ENCODE measurements at places on chromosomes 16 and 17.
A peak's percentile ranks its signal among the peaks of the same experiment; 100 is the strongest.

DNA sequence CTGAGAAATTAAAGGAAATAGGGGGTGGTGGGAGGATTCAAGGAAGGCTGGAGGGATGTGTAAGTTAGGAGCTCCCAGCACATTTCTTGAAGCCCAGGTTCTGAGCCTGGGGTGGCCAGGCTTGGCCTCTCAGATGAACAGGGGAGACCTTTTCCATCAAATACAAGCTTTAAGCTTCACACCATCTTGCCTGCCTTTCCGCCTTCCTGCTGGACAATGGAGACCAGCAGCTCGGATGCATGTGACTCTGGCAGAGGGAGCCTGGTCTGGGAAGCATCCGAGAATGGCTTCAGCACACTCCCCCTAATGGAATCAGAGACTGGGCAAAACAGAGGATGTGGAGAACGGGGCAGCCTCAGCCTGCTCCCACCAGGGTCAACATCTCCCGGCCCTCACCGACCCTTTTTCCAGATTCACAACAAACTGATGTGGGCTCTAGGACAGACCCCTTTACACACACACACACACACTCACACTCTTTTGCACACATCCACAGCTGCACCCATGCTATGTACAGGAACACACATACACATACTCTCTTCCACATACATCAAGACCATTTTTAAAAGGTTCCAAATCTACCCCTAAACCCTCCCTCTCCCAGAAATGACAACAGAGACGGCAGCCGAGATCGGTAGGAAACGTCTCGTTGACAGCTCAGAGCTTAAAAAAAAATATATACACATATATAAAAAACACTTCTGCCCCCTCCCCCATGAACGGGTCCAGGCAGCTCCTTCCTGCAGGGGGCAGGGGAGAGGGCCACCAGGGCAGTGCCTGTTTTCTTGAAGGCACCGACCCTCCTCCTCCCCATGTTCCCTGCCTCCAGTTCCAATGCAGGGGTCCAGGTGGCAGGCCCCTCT is 6.5 kb upstream of the ATXN7L3 start:
- peaks cover 14% of the 10 kb centered on the region for H3K36me3 ChIP-seq
- H3K27me3 ChIP-seq = no peaks in the 10 kb centered on the region
- no peak for DNase-seq
- H3K27ac ChIP-seq = no peak overlapping the region
- no peak overlapping the region for H3K4me3 ChIP-seq
- H3K4me1 ChIP-seq = peaks cover 9% of the 10 kb centered on the region

DNA sequence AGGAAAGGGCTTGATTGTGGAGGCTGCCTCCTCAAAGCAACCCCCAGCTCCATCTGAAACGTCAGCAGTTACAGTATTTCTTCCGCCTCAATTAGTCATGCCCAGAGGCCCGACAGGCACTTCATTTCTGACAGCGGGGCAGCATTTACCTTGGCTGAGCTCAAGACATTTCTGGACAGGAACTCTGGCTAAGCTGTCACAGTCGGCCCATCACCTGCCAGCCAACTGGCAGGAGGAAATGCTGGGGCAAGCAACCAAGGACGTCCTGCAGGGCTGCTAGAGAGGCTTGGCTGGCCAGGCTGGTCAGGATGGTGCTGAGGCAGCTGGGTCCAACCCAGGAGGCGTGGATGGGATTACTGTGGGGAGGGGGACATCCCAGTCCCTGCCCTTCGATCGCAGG is 27.8 kb downstream of the PLXDC1 start:
- DNase-seq = no peak
- no peaks in the 10 kb centered on the region for H3K27me3 ChIP-seq
- H3K36me3 ChIP-seq = no peaks in the 10 kb centered on the region
- no peak overlapping the region for H3K4me3 ChIP-seq
- H3K4me1 ChIP-seq = no peaks in the 10 kb centered on the region
- H3K27ac ChIP-seq = no peak overlapping the region

- peaks cover 12% of the 10 kb centered on the region for H3K36me3 ChIP-seq
- H3K4me3 ChIP-seq = no peak overlapping the region
- peaks cover 35% of the 10 kb centered on the region for H3K4me1 ChIP-seq
- no peak for DNase-seq
Observed at GRCh38 chr17:9380361-9380760, 195.3 kb downstream of the STX8 start.

GRCh38 chr17:49157784-49158183 is 25.2 kb downstream of the B4GALNT2 start:
- no peaks in the 10 kb centered on the region for H3K36me3 ChIP-seq
- H3K4me1 ChIP-seq = no peaks in the 10 kb centered on the region
- H3K27me3 ChIP-seq = peaks cover 51% of the 10 kb centered on the region
- H3K27ac ChIP-seq = no peak overlapping the region
- H3K4me3 ChIP-seq = no peak overlapping the region
- DNase-seq = no peak

DNA sequence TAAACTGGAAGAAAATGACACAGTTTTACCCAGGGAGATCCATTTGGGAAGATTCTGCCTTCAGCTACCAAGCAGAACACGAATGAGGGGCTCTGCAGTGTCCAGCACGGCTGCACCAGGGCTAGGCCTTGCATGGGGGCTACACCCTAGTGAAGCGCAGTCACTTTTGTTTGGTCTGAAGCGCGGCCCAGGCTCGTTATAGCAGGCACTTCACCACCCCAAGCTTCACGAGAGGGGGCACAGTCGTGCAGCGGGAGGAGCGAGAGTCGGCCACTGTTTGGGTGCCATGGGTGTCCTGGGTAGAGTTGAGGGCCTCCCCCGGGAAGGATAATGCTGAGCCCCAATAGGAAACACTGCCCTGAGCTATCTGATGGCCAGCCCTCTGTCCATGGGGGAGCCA is 21.6 kb upstream of the IL17C start:
- no peak for DNase-seq
- no peak overlapping the region for H3K4me3 ChIP-seq
- no peak overlapping the region for H3K27ac ChIP-seq

- DNase-seq = no peak
- no peak overlapping the region for H3K27ac ChIP-seq
- no peaks in the 10 kb centered on the region for H3K4me1 ChIP-seq
- no peak overlapping the region for H3K4me3 ChIP-seq
- H3K36me3 ChIP-seq = no peaks in the 10 kb centered on the region
Observed at GRCh38 chr17:63222655-63223054, 223.5 kb downstream of the CYB561 start.

- no peak for DNase-seq
- H3K27me3 ChIP-seq = peaks cover 7% of the 10 kb centered on the region
- no peaks in the 10 kb centered on the region for H3K4me1 ChIP-seq
- H3K4me3 ChIP-seq = no peak overlapping the region
- no peaks in the 10 kb centered on the region for H3K36me3 ChIP-seq
- H3K27ac ChIP-seq = no peak overlapping the region
Observed at GRCh38 chr17:79230576-79230975, 156.0 kb downstream of the ENGASE start.

DNA sequence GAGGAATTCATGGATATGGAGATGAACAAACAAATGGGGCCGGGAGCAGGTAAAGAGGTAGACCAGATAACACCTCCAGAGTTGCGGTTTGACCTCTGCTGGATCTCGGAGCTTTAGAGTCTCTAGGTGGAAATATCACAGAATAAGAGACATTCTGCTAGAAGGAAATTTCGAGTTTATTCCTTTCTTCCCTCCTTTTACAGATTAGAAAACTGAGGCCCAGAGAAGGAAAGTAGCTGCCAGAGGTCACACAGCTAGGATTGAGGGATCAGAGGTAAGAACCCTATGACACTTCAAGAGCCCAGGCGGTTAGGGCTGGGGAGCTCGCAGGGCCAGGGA is 7.7 kb upstream of the COL1A1 start:
- peak overlapping the region; percentile 100 for H3K27ac ChIP-seq
- peaks cover 98% of the 10 kb centered on the region for H3K4me1 ChIP-seq
- H3K27me3 ChIP-seq = no peaks in the 10 kb centered on the region
- no peaks in the 10 kb centered on the region for H3K36me3 ChIP-seq
- no peak for DNase-seq

- DNase-seq = no peak
- H3K27ac ChIP-seq = peak overlapping the region; percentile 34
Observed at GRCh38 chr17:36592316-36592715, 637 bp downstream of the DHRS11 start.

GRCh38 chr16:63244631-63245030 is 1208.4 kb upstream of the CDH8 start:
- no peak overlapping the region for H3K4me3 ChIP-seq
- H3K27me3 ChIP-seq = no peaks in the 10 kb centered on the region
- DNase-seq = no peak
- H3K27ac ChIP-seq = no peak overlapping the region

DNA sequence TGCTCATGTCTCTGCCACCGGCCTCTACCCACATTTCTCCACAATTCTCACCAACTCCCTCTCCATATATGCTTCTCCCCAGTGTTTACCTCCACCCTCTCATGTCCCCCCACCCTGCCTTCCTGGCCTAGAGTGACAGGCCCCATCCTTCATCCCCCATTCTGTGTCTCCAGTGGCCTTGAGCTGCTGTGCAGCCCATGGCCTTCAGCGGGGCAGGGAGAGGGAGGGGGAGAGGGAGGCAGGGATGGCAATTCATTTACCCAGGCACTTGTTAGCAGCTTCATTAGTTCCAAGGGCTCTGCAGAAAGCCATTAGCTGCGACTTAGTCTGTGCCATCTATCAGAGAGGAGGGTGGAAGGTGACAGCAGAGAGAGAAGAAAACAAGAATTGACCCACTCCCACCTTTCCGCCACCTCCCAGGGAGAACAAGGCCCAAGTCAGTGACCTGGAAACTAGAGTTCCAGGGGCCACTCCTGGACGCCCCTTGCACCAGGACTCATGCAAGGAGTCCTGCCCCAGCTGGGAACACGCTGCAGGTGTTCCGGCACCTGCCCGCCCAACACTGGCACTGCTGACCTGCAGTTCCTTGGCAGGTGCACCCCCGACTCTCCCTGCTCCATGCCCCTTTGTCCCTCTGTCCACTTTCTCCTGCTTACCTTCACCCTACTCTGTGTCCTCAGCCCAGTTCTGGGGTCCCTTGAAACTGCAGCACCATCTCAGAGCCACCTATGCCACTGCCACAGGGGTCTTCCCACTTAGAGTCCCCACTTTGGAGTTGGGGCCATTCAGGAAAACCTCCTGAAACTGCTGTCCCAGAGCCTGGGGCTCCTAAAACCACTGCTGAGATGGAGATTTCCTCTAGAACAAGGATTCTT is 23.5 kb upstream of the PYY start:
- DNase-seq = no peak
- no peak overlapping the region for H3K27ac ChIP-seq
- no peak overlapping the region for H3K4me3 ChIP-seq
- peaks cover 66% of the 10 kb centered on the region for H3K27me3 ChIP-seq

Measured in osteocyte (in vitro differentiated cells).